ENCODE measurements at places on chromosomes 6 and 20.

DNA sequence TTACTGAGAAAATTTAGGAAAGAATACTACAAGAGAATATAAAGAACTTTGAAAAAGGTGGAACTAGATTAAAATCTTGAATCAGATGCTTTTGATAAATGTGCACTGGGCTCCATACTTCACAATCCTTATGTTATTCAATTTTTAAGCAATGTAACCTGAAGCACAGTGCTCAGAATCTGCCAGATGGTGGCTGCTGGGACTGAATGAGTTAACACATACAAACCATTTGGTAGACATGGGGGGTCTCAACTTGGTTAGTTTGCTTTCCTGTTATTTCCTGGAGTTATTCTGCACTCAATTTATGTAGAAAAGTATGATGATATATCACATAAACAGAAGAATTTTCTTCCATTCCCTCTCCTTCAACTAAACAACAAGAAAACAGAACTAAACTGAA, 326.5 kb downstream of the RNGTT start:
- H3K4me1 ChIP-seq = no peaks in the 10 kb centered on the region
- no peaks in the 10 kb centered on the region for H3K27me3 ChIP-seq
- no peak for DNase-seq
- H3K4me3 ChIP-seq = no peak overlapping the region

- H3K36me3 ChIP-seq = no peaks in the 10 kb centered on the region
- H3K4me3 ChIP-seq = peak overlapping the region; percentile 64
- no peaks in the 10 kb centered on the region for H3K27me3 ChIP-seq
- no peaks in the 10 kb centered on the region for H3K4me1 ChIP-seq
- no peak overlapping the region for H3K27ac ChIP-seq
- no peak for DNase-seq
Measured at GRCh38 chr6:26304213-26304796, 60.7 kb upstream of the BTN3A2 start.

DNA sequence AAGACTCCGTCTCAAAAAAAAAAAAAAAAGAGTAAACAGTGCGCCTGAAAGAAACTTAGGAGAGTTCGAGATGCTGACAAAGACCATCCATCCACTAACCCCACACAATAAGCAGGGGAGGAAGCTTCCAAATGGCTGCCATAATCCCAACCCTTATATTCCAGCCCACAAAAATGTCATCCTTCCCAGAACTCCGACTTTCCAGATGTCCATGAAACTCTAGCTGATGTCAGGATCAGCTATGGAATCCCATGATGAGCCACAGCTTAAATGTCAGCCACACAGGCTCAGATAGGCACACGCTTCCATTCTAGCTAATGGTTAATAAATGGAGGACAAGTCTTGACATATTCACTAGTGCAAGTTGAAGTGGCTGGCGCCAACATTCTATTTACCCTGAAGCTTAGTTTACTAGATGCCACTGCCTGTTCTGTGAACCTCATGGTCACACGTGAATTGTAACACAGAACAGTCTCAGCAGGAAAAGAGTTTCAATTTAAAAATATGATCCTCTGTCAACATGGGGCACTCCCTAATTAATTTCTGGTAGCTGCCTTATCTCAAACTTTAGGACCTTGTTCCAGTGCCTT, 75.5 kb downstream of the FOXF2 start:
- DNase-seq = no peak
- no peaks in the 10 kb centered on the region for H3K36me3 ChIP-seq
- no peaks in the 10 kb centered on the region for H3K27me3 ChIP-seq
- no peak overlapping the region for H3K27ac ChIP-seq
- H3K4me3 ChIP-seq = no peak overlapping the region

- DNase-seq = no peak
- no peaks in the 10 kb centered on the region for H3K4me1 ChIP-seq
- H3K36me3 ChIP-seq = no peaks in the 10 kb centered on the region
- H3K4me3 ChIP-seq = no peak overlapping the region
- H3K27me3 ChIP-seq = no peaks in the 10 kb centered on the region
Measured at GRCh38 chr6:105785066-105785811, 300.9 kb upstream of the PRDM1 start.

DNA sequence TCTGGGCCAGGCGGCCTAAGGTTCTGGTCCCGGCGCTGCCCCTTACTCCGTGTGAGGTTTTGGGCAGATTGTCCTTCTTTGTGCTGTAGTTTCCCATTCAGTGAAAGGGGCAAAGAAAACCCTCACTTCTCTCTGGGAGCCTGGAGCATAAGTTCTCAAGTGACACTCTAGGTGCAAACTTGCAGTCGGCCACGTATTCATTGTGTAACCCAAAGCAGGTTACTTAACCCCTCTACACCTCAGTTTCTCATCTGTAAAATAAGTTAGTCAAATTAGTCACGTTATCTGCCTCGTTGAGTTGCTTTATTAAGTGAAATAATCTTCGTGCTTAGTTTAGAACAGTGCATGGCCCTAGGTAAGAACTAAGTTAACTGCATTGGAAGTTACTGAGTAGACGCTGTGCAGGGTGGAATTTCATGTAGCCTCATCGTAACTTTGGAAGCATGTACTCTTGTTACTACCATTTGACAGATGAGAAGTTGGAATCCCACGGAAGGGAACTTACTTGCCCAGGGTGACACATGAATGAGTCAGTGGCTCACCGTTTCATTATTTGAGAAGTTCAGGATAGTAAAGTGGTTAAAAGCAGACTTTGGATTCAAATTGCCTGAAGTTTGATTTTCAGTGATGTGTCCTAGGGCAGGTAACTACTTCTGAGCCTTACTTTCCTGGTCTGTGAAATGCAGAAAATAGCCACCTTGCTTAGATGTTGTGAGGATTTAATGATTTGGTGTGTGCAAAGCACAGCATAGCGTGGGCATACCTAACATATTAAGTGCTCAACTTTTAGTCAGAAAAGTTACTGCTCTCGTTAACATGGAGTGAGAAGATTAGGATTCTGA, 556 bp upstream of the MROH8 start:
- peak; percentile 34 for DNase-seq
- peak overlapping the region; percentile 100 for H3K4me3 ChIP-seq
- peaks cover 5% of the 10 kb centered on the region for H3K4me1 ChIP-seq
- peak overlapping the region; percentile 99 for H3K27ac ChIP-seq

GRCh38 chr6:49648036-49648435, 11.4 kb upstream of the RHAG start:
- no peak overlapping the region for H3K27ac ChIP-seq
- no peaks in the 10 kb centered on the region for H3K4me1 ChIP-seq
- no peaks in the 10 kb centered on the region for H3K27me3 ChIP-seq
- H3K36me3 ChIP-seq = no peaks in the 10 kb centered on the region
- no peak for DNase-seq
- no peak overlapping the region for H3K4me3 ChIP-seq

- H3K4me3 ChIP-seq = no peak overlapping the region
- no peaks in the 10 kb centered on the region for H3K36me3 ChIP-seq
- H3K27ac ChIP-seq = no peak overlapping the region
- no peaks in the 10 kb centered on the region for H3K4me1 ChIP-seq
- no peaks in the 10 kb centered on the region for H3K27me3 ChIP-seq
- no peak for DNase-seq
Measured at GRCh38 chr6:108841377-108841855, 6.8 kb upstream of the ARMC2 start.

- H3K36me3 ChIP-seq = no peaks in the 10 kb centered on the region
- H3K27me3 ChIP-seq = no peaks in the 10 kb centered on the region
- H3K4me3 ChIP-seq = no peak overlapping the region
- H3K27ac ChIP-seq = no peak overlapping the region
- DNase-seq = peak; percentile 29
Measured at GRCh38 chr6:91304521-91304920, 717.6 kb upstream of the MAP3K7 start.

DNA sequence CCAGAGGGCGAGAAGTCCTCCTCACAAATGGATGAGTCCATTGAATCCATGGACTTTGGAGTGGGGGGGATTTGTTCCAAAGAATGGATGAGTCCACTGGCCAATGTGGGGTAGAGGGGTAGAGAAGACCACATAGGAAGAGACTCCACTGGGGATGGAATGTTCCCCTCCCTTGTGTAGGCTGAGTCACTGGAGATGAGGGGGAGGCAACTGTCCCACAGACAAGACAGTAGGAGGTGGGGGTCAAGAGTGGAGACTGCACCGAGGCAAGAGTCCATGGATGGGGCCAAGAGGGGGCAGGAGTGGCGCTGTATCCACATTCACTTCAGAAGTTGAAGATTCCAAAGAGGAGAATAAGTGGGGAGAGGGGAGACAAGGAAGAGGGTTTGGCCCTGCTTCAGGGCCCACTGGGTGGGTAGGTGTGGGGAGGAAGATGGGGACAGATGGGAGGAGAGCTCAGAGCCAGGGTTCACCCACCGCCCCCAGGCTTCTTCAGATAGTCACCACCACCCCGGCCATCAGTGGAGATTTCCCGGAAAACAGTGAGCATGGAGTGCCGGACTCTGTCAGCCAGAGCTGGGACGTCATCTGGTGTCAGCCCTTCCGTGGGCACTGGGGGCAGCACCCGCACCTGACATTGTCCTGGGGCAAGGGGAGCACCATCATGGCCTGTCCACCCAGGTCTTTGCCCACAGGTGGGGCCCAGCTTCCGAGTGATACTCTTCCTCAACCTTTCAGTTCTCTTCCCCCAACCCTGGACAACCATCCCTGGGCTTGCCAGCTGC, 4.6 kb downstream of the EGFL8 start:
- DNase-seq = no peak
- H3K27ac ChIP-seq = no peak overlapping the region
- H3K4me3 ChIP-seq = no peak overlapping the region
- peaks cover 2% of the 10 kb centered on the region for H3K4me1 ChIP-seq

DNA sequence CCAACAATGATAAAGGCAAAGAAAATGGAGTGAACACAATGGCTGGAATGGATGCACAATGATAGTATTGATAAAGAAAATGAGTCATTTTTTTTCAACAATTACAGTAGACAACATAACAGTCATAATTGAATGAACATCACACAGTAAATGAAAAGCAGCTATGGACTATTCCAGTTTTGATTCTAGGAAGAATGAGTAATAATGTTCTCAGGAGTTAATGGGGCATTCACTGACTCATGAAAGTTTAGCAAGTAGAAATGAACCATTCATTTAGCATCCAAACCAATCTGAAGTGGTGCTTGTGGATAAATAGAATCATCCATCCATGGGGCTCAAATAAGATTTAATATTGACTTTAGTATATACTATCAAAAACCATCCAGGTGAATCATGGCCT, 1029.5 kb upstream of the GJE1 start:
- no peaks in the 10 kb centered on the region for H3K36me3 ChIP-seq
- H3K4me1 ChIP-seq = no peaks in the 10 kb centered on the region
- peak; percentile 6 for DNase-seq

Data from fibroblast of lung (primary cell).